ENCODE measurements at places on chromosomes 16 and 17. TPM values are rescaled to one million over a fixed set of nuclear protein-coding genes. Genes with fewer than 3 reads are reported as not detected.

The MT1M gene
- not detected for total RNA-seq

The TBC1D3K gene
- total RNA-seq, result not detected

The GH2 gene
- not detected for total RNA-seq

The C16orf74 gene
- 0.17 TPM for total RNA-seq

- H3K4me1 ChIP-seq, result no peaks in the 10 kb centered on the region
- no peak overlapping the region for H3K4me3 ChIP-seq
- no peak for DNase-seq
- H3K36me3 ChIP-seq, result peaks cover 3% of the 10 kb centered on the region
- no peaks in the 10 kb centered on the region for H3K27me3 ChIP-seq
Measured at GRCh38 chr16:75443298-75443697, 10.0 kb upstream of the CFDP1 start.

DNA sequence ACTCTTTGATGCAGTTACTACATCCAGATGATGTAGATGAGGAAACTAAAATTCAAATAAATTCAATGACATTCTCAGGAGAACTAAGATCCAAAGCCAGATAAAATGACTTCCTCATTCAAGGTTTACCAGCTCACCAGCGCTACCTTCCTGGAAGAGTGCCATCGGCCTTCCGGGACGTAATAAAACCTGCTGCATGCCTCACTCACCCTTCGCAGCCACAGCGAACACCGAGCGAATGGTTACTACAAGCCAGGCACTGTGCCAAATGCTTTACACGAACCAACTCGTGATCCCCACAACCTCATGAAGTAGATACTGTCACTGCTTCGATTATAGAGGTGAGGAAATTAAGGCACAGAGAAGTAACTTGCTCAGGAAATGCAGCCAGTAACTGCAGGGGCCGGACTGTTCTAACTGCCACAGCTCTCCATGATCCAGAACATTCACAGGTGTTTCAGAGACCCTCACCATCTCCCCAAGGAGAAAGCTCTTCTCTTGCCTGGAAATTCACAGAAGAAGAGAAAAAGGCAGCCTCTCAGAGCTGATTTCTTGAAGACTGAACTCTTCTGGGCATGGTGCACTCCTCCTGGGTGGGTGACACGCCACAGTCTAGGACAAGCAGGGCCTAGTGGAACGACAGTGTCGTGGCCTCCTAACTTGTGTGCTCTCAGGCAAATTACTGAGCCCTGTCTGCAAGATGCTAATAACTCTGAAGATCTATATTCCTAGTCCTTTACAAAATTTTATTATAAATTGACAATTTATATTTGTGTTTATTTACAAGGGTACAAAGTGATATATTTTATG, 46.8 kb downstream of the HIC1 start:
- DNase-seq, result no peak
- peak overlapping the region; percentile 19 for H3K4me3 ChIP-seq
- peaks cover 59% of the 10 kb centered on the region for H3K4me1 ChIP-seq
- no peaks in the 10 kb centered on the region for H3K27me3 ChIP-seq
- no peak overlapping the region for H3K27ac ChIP-seq
- peaks cover 9% of the 10 kb centered on the region for H3K36me3 ChIP-seq

DNA sequence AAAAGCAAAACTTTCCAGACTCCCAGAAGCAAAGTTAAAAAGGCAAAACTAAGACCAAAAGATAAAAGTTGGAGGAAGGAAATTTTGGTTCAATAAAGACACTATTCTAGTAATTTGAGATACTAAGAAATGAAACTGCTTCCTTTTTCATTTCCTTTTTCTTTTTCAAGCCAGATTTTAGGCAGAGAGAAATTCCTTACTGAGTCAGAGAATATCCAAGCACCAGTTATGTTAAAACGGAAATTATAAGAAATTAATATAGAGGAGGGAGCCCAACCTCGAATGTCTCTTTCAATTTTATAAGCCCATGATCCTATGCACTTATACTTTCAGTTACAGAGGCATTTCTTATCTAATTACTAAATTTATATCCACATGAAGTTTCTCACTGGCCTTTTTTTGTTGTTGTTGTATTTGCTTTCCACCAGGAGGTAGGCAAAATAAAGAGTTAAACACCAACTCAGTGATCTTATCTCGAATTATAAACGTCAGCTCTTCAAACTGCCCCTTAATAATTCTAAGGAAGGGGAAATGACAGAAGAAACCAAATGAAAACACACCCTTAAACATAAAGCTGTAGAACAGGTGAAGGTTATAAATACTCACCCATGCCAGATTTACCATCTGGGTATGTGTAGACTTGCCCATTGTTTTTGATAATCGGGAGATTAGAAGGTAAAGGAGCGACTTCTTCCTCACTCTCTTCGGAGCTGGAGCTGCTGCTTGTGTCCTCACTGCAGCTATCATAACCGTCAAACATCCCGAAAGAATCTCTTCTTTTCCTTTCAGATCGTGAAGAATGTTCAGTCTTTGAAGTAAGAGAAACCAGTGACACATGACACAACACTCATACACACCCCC, 35.2 kb downstream of the MBTD1 start:
- DNase-seq, result no peak
- peaks cover 19% of the 10 kb centered on the region for H3K4me1 ChIP-seq
- H3K36me3 ChIP-seq, result peaks cover 24% of the 10 kb centered on the region
- no peak overlapping the region for H3K4me3 ChIP-seq
- peak overlapping the region; percentile 50 for H3K27ac ChIP-seq

DNA sequence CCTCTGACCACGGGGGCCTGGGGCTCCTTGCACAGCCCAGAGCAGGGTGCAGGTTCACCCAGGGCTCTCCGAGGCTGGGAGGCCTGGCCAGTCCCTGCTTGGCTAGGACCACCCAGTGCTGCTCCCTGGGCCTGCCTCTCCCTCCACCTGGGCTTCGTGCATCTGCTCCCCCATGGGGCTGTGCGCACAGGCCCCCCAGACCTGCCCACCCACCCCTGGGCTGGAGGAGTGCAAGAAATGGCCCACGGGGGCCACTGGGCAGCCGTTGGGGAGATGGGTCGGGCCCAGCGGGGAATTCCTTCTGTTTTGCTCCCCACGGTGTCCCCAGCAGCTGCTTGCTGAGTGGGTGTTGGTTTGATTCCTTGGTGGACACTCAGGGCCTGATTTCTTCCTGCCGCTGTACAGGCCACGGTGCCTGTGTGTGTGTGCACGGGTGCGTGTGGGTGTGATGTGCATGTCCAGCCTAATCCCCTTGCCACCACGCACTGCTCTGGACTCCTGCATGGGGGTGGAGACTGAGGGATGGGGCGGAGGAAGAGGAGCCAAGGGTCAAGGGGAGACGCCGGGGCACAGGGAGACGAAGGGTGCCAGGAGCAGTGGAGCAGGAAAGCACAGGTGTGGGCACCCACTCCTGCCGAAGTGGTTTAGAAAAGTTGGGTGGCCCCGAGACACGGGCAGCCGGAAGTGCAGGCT, 8.5 kb downstream of the PRSS27 start:
- H3K27ac ChIP-seq, result no peak overlapping the region
- H3K36me3 ChIP-seq, result peaks cover 3% of the 10 kb centered on the region
- no peak for DNase-seq
- H3K4me1 ChIP-seq, result no peaks in the 10 kb centered on the region

- H3K4me3 ChIP-seq, result no peak overlapping the region
- H3K27ac ChIP-seq, result no peak overlapping the region
- no peaks in the 10 kb centered on the region for H3K4me1 ChIP-seq
- DNase-seq, result no peak
- H3K36me3 ChIP-seq, result peaks cover 7% of the 10 kb centered on the region
Measured at GRCh38 chr17:36612323-36612722, 10.9 kb downstream of the MRM1 start.

- H3K4me3 ChIP-seq, result no peak overlapping the region
- DNase-seq, result no peak
- peaks cover 12% of the 10 kb centered on the region for H3K4me1 ChIP-seq
- H3K27ac ChIP-seq, result no peak overlapping the region
Measured at GRCh38 chr17:1470071-1470754, 14.2 kb upstream of the CRK start.

GRCh38 chr17:43634591-43635125, 27.1 kb downstream of the MEOX1 start:
- H3K4me1 ChIP-seq, result no peaks in the 10 kb centered on the region
- H3K27me3 ChIP-seq, result peaks cover 8% of the 10 kb centered on the region
- H3K4me3 ChIP-seq, result no peak overlapping the region
- no peaks in the 10 kb centered on the region for H3K36me3 ChIP-seq
- H3K27ac ChIP-seq, result no peak overlapping the region

DNA sequence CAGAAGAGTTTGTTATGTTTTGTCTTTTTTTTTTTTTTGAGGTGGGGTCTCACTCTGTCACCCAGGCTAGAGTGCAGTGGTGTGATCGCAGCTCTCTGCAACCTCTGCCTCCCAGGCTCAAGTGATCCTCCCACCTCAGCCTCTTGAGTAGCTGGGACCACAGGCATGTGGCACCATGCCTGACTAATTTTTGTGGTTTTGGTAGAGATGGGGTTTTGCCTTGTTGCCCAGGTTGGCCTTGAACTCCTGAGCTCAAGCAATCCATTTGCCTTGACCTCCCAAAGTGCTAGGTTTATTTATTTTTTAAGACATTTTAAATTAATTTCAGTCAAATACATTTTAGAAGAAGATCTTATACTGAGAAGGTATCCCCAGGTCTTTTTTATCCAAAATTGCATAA, 366.7 kb downstream of the KCNJ2 start:
- no peaks in the 10 kb centered on the region for H3K4me1 ChIP-seq
- peaks cover 2% of the 10 kb centered on the region for H3K27me3 ChIP-seq
- no peak overlapping the region for H3K4me3 ChIP-seq
- no peaks in the 10 kb centered on the region for H3K36me3 ChIP-seq
- DNase-seq, result no peak

GRCh38 chr16:4416200-4417032, at the start of gene CORO7:
Gene CORO7, minus strand, starts transcription at chr16:4416596. Its CDS starts 78 bp downstream, at chr16:4416518.
- H3K36me3 ChIP-seq, result peaks cover 9% of the 10 kb centered on the region
- H3K4me3 ChIP-seq, result peak within 1 kb of the TSS; percentile 90
- H3K27me3 ChIP-seq, result peaks cover 7% of the 10 kb centered on the region
- peak; percentile 99 for DNase-seq
- H3K4me1 ChIP-seq, result peaks cover 16% of the 10 kb centered on the region

DNA sequence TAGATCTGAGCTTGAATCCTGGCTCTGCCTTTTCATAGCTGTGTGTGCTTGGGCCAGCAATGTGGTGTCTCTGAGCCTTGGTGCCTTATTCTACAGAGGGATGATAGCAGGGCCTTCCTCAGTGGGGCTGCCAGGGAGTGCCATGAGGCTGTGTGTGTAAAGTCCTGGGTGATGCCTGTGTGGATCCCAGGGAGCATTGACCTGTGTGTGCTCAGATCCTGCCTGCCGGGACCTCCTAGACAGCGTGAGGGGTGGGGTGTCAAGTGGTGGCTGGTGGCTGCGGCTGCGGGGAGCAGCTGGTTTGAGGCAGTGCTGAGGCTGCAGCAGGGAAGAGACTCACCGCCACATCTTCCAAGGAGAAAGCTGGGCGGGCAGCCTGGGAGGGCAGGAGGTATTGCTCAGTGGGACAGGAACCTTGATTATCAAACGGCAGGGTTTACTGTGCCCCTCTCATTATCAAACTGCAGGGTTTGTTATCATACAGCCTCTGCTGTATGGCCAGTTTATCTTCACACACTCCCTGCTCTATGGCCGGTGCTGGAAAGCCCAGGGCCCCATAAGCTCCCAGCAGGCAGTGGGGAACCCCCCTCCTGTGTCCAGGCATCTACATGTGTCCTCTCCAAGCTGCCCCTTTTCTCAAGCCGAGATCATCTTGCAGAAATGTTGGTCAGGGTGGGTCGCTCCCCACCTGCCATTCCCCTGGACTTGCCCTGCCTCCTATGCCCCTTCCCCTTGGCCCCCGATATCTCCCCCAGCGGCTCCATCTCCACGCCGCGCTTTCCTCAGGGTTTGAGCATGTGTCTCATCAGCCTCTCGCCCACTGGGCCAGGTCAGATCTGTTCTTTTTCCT, 3.1 kb upstream of the ADCY7 start:
- H3K4me1 ChIP-seq, result peaks cover 56% of the 10 kb centered on the region
- H3K36me3 ChIP-seq, result peaks cover 5% of the 10 kb centered on the region
- H3K27me3 ChIP-seq, result peaks cover 6% of the 10 kb centered on the region

GRCh38 chr16:66419527-66419926, 7.6 kb upstream of the BEAN1 start:
- H3K4me1 ChIP-seq, result peaks cover 21% of the 10 kb centered on the region
- DNase-seq, result no peak
- H3K4me3 ChIP-seq, result no peak overlapping the region
- no peak overlapping the region for H3K27ac ChIP-seq
- H3K36me3 ChIP-seq, result no peaks in the 10 kb centered on the region

DNA sequence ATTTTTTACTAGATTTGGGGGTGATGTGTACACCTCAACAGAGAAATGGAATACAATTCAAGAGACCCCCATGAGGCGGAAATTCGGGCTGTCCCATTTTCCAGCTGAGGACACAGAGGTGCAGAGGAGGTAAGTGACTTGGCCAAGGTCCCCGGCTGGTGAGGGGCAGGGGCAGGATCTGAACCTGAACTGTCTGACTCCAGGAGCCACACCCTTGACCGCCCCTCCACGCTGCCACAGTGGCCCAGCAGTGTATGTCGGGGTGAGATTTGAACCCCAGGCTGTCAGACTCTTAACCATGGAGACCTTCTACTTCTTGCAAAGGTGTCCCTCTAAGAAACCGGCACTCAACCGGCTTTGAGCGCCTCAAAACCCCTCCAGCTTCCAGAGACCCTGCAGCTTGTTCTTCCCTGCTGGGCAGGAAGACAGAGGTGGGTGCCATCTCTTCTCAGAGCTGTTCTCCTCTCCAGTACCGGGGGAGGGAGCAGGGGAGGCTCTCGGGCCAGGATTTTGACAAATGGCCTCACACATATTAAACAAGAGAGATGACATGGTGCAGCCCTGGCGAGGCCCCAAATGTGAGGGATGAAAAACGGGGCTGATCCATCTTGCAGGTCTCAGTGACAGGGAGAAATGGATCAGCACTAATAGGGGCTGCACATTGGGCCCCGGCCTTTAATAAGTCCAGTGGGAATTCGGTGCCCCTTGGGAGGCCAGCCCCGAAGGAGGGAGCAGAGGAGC, 222.3 kb downstream of the GSG1L start:
- H3K4me1 ChIP-seq, result no peaks in the 10 kb centered on the region
- no peak overlapping the region for H3K4me3 ChIP-seq
- no peak overlapping the region for H3K27ac ChIP-seq
- H3K36me3 ChIP-seq, result no peaks in the 10 kb centered on the region
- H3K27me3 ChIP-seq, result peaks cover 7% of the 10 kb centered on the region

- H3K4me1 ChIP-seq, result peaks cover 12% of the 10 kb centered on the region
- H3K36me3 ChIP-seq, result no peaks in the 10 kb centered on the region
- peaks cover 63% of the 10 kb centered on the region for H3K27me3 ChIP-seq
Measured at GRCh38 chr17:38601539-38602351, 4.0 kb downstream of the SRCIN1 start.

- no peaks in the 10 kb centered on the region for H3K36me3 ChIP-seq
- H3K4me1 ChIP-seq, result peaks cover 6% of the 10 kb centered on the region
- no peak overlapping the region for H3K4me3 ChIP-seq
- no peak overlapping the region for H3K27ac ChIP-seq
- H3K27me3 ChIP-seq, result peaks cover 10% of the 10 kb centered on the region
- DNase-seq, result no peak
Measured at GRCh38 chr17:55546481-55546880, 35.2 kb upstream of the SMIM36 start.

DNA sequence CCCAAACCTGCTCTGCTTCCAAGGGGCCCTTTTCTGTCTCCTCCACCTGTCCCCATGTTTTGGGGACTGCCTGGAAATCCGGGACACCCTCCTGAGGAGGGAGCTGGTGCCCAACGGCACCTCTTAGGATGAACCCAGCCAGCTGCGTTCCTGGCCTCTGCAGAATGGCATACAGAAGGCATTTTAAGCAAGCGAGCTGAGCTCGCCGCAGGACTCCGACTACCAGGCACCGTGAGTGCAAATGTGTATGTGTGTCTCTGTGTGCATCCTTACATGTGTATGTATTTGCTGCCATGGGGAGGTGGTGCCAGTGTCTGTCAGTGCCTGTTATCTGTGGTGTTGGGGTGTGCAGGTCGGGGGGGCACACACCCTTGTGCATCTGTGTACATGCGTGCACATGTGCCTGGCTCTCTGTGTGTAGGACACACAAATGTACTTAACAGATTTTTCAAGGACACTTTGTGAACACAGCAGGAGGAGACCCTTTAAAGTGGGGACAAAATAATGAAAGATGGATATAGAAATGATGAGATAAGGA, 39.3 kb downstream of the ABAT start:
- peaks cover 3% of the 10 kb centered on the region for H3K27me3 ChIP-seq
- no peaks in the 10 kb centered on the region for H3K4me1 ChIP-seq
- H3K4me3 ChIP-seq, result no peak overlapping the region

Measured in activated T-helper 1 cell treated with anti-CD3 and anti-CD28 coated beads, Interleukin-12 subunit alpha, Interleukin-12 subunit beta, Interleukin-2, Interleukin-4 antibody, amounts not matched to agents 30 ng/mL and 10 ng/mL and 1 ng/mL, durations not matched to agents 14 hours and 24 hours and 36 hours (primary cell).